Activated T-cell treated with anti-CD3 and anti-CD28 coated beads for 48 hours (primary cell): ENCODE measurements at places on chromosomes 7 and 10.

DNA sequence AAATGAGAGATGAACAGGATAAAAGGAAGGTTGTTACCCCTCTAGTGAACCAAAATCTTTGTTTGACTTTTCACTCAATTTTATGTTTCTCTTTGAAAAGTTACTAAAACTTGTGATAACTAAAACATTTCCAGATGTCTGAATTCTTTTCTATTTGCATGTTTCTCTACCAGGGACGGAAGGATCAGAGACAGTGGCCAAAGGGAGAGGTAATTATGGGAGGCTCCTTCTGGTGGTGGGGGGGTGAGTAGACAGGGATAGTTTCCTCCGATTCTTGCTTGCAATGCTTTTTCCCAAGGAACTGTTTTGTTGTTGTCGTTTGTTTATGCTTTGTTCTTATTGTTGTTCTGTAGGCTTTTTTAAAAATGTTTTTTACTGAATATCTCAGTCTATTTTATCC, 374.8 kb downstream of the INHBA start:
- no peak for DNase-seq

DNA sequence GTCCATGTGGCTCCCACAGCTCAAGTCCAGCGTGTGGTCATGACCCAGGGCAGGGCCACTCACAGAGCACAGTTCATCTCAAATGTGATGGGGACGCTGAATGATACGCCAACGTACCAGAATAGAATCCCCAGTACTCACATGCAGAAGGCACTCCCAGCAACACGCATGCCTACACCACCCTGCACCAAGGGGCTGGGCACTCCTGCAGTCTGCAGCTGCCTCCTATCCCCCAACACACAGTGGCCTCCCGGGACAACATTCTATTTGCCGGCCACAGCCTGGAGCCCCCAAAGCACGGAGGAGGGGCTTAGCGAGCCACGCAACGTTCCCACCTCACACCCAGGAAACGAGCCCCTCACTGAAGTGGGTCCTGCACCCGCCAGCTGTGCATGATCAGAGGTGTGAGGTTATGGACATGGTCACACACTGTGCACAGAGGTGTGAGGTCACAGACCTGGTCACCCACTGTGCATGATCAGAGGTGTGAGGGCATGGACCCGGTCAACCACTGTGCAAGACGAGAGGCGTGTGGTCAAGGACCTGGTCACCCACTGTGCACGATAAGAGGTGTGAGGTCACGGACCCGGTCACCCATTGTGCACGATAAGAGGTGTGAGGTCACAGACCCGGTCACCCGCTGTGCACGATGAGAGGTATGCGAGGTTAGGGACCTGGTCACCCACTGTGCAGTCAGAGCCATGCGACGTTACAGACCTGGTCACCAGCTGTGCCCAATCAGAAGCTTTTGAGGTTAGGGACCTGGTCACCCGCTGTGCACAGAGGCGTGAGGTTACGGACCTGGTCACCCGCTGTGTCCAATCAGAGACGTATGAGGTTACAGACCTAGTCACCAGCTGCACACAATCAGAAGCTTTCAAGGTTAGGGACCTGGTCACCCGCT, 182.8 kb downstream of the DIP2C start:
- DNase-seq: no peak

DNA sequence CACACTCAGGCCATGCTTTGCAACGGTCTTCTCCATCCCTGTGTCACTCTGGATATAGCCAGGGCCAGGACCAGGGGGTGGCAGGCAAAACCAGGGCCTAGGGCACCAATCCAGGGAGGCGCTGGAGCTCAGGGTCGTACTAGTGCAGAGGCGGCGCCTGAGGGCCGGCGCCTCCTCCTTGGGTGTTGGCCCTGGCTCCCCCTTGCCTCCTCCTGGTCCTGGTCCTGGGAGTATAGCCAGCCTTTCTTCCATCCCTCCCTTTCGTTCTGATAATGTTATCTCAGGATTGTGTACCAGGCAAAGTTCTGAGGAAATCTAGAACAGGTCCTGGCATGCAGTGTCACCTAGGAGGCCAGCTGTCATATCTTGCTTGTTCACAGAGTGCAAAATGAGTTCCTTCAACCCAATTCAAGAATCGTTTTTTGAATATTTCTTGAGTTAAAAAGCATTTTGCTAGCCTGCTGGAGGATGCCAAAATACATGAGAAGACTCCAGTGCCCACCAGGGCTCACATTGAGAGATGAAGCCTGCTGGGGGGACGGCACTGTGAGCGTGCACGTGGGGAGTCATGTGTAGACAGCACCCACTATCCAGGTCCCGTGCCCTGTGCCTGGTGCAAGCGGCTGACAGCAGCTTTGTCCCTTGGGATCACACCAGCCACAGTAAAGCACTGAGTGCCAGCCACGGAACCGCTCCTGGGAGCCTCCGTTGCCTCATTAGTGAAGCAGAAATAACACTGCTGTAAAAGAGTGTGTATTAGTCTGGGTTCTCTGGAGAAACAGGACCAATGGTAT, 106.9 kb upstream of the C7orf33 start:
- DNase-seq: no peak

- DNase-seq: peak; percentile 30
These were observed 264.1 kb downstream of the OTUD1 start for GRCh38 chr10:23702977-23703414.

- DNase-seq: no peak
These were observed 6.9 kb downstream of the WASL start for GRCh38 chr7:123741940-123742339.

DNA sequence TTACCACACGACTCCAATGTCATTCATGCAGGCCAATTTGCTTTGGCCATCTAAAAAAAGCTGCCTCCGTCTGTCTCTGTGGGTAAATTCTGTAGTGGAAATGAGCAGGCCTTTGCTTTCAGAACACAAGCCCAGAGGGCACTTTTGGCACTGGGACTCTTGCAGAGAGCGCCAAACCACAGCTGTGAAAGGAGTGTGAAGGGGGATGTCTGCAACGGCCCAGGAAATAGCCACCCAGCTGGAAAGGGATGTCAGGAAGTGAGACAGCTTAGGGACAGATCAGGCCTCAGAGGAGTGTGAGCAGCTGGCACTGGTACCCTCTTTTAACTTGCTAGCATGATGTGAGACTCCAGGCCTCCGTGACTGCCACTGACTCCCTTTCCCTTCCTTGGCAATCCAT, 152.4 kb downstream of the DKK1 start:
- DNase-seq: no peak

DNA sequence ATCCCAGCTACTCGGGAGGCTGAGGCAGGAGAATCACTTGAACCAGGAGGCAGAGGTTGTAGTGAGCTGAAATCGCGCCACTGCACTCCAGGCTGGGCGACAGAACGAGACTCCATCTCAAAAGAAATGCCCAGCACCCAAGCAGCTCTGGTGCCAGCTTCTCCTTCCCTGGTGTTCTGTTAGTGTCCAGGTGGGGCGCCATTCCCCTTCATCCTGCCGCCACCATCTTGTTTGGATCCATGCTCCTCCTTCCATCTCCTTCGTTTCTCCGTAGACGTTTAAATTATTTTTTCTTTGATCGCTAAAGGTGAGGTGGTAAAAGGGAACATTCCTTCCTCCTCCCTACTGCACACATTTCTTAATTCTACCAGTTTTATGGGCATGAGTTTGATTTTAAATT, 30.3 kb downstream of the PROSER2 start:
- DNase-seq: no peak

GRCh38 chr10:31912289-31912688, 16.3 kb downstream of the ARHGAP12 start:
- DNase-seq: no peak

GRCh38 chr10:14904316-14904732, 25.7 kb downstream of the SUV39H2 start:
- no peak for DNase-seq

DNA sequence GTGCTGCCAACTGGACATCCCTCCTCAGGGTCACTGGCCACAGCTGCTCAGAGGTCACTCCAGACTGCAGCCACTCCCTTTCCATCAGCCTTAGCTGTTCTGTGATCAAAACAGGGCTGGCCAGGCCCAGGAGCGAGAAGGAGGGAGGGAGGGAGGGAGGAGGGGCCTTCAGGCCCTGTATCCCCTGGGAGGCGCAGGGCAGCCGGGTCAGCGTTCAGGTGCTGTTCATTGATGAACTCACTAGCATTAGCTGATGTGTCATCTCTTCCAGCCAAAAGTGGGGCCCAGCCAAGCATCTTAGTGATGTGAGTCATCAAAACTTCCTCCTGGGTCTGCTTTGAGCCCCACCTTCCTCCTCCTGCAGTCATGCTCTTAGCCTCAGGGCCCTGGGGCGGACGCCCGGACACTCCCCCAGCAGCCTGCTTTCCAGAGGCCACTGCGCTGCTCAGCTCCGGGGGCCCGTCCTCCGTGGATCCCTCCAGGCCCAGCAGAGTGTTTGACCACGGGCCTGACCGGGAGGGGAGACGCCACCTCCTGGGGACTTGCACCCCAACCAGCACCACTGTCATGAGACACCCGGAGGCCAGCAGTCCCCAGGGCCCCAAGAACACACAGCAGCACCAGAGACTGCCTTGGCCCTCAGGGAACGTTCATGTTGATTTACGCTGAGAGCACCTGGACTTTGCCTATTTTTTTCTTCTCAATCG, 149.2 kb downstream of the PRKAG2 start:
- peak; percentile 50 for DNase-seq

- DNase-seq: no peak
These were observed 16.1 kb upstream of the NDST2 start for GRCh38 chr10:73827346-73828089.

DNA sequence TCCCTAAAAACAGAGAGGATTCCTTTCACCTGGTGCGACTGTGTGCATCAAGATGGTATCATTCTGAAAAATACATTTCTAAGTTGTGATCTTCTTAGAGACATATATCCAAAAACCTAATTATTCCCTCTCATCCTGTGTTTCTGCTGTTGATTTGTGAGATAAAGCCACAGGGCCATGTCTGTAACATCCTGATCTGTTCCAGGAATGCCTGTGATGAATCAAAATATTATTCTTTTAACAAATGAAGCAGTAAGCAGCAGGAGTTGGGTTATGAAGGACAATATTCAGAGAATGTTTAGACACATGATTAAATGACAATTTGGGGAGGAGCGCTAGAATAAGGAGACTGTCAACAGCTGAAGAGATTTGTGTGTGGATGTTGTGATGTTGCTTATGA, 731.4 kb downstream of the KCNMA1 start:
- no peak for DNase-seq

GRCh38 chr10:34116681-34117271, 698.3 kb downstream of the PARD3 start:
- DNase-seq: no peak

- DNase-seq: no peak
These were observed 170.0 kb downstream of the PRKCQ start for GRCh38 chr10:6409971-6410643.

DNA sequence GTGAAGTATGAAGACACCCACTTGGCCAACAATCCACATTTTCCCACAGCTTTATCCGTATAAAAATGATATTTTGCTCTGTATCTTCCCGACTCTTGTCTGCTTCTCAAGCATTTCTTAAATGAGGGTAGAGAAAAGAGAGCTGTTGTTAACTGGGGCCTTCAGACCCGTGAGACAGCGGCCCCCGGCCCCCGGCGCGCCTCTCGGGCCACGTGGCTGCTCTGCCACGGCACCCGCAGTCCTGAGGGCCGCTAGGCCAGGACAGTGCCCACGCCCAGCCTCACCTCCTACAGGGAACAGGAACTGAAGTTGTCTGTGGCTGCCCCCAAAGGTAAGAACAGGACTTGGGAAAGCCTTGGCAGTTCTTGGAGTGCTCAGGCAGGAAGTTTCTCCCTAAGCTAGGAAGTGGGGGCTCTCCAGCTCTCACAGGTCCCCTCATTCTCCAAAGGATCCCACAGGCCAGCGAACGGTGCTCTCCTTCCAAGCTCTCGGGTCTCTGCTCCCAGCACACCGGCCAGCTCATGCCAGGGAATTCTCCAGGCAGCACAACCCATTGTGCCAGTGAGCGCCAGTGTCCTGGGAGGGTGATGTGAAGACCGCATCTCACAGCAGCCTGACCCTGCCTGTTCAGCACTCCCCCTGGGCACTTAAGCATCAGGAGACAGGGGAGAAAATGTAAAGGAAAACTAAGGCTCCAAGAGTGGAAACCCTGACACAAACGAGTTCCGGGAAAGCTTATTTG, 230.3 kb upstream of the PFKP start:
- DNase-seq: no peak

DNA sequence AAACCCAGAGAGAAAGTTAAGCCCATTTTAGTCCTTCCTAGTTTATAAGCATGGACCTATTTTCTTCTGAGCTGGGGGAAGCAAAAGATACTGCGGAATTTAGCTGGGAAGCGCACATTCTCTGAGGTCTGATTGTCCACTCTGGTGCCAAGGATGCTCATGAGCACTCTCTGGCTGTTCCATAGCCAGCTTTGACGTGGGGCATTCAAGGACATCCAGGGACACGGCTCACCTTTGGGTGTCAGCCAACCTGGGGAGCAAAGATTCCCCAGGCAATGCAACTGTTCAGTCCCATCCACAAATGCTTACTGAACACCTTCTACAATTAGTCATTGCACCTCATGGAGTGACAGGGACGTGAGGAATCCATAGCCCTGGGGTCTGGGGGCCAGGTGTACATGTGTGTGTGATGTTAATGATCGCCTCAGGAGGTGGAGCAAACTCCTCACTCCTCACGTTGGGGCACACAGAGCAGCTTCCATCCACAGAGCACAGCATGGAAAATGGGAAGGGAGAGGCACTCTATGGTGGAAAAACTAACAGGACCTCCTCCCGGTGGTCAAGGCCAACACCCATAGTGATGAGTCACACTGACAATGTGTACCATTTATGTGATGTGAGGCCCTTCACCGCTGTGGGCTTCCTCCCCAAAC, 67.5 kb upstream of the IGFBP3 start:
- no peak for DNase-seq

- no peak for DNase-seq
These were observed 116.2 kb downstream of the LSMEM1 start for GRCh38 chr7:112596981-112597380.

DNA sequence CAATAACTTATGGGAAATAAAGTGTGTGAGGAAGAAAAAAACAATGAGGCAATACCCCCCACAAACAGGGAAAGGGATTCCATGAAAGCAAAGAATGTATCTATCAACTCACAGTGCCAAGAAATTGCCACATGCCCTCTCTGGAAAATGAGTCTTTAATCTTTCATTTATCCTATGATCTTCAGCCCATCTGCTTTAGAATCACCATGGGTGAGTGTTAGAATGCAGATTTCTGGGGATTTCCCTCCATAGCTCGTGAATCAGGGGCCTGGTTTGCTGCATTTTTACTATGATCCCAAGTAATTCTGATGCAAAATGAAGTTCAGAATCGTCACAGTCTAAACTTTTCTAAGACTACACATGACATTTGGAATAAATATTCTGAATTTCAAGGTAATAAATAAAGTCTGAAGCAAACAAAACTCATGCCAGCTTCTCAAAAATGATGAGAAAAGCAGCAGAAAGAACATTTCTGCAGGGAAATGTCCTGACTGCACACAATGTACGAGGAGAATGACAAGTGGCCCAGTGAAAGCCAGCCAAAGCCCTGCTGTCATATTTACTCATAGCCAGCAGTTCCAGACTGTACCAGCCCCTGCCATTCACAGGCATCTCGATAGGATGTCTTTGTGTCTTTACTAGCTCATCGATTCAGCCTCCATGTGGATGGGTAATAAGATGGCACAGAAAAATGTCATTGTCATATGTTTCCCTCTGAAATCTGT, 167.1 kb downstream of the ELMO1 start:
- DNase-seq: no peak

- DNase-seq: no peak
These were observed 172.3 kb downstream of the IMMP2L start for GRCh38 chr7:111390000-111390399.
